ENCODE measurements at places on chromosomes 4 and X. TPM values are rescaled to one million over a fixed set of nuclear protein-coding genes. Genes with fewer than 3 reads are reported as not detected.

The P2RY10 gene
- total RNA-seq = not detected

The MSANTD1 gene
- 0.78 TPM for total RNA-seq

The SLC6A14 gene
- 19.8 TPM for total RNA-seq

The DMRTC1 gene
- total RNA-seq = not detected

The FAM149A gene
- 1.7 TPM for total RNA-seq

The MRFAP1L1 gene
- 60.4 TPM for total RNA-seq

The SPARCL1 gene
- total RNA-seq = not detected

The MAGEA2 gene
- total RNA-seq = not detected

The CENPI gene
- 1.1 TPM for total RNA-seq

The UVSSA gene
- 15.9 TPM for total RNA-seq

All from nasal cavity respiratory epithelium epithelial cell of viscerocranial mucosa (primary cell).